Hepatocyte (in vitro differentiated cells): ENCODE measurements at places on chromosomes 2 and 18.

DNA sequence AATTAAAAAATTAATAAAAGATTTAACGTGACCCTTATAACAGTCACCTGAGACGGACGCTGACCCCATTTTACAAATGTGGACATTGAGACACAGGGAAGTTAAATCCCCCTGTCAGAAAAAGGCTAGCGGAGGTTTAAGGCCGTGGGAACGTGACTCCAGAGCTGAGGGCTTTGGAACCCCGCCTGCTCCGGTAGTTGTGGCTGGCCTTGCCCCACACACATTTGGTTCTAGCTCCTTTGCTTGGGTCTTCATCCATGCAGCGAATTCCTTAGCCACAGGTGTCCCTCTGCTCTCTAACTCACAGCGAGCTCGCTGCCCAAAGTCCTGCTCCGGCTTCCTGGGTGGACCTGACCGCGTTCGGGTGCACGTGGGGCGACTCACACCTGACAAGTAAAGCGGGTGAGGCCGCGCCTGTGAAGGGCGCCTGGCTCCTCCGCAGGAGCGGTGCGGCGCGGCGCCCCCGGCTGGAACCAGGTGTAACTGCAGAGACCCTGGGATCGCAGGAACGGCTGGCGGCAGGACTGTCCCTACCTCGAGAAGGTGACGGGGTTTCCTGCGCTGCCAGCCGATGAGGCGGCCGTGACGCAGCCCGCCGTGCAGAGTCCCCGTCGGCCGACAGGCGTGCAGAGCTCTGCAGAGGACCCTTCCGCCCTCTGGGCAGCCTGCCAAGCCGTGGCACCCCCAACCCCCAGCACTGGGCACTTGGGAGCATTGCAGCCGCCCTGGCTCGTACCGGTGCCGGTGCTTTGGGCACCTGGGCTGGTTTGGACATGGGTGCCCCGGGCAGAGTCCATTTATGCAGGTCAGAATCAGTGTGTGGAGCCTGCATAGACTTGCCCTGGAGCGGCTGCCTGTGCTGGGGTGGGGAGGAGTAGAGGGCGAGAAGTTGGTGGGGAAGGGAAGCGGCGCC is 2.4 kb upstream of the PROC start:
- peak; percentile 92 for DNase-seq

DNA sequence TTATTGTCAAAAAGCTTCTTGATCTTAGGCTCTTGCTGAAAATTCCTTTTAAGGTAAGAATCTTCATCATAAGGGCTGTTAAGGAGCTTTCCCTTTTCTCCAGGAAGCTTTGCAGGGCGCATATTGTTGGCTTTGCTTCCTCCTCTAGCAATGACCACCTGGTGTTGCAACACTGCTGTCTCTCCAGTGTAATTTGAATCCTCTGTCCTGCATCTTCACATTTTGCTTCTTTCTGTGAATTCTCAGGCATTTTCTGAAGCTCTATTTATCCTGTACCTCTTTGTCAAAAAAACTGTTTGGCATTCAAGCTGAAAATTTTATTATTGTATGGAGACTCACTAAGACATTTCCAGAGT is 533.1 kb upstream of the CHAC2 start:
- DNase-seq, result peak; percentile 10

GRCh38 chr18:55900380-55900779 is 312.4 kb upstream of the TCF4 start:
- no peak for DNase-seq

DNA sequence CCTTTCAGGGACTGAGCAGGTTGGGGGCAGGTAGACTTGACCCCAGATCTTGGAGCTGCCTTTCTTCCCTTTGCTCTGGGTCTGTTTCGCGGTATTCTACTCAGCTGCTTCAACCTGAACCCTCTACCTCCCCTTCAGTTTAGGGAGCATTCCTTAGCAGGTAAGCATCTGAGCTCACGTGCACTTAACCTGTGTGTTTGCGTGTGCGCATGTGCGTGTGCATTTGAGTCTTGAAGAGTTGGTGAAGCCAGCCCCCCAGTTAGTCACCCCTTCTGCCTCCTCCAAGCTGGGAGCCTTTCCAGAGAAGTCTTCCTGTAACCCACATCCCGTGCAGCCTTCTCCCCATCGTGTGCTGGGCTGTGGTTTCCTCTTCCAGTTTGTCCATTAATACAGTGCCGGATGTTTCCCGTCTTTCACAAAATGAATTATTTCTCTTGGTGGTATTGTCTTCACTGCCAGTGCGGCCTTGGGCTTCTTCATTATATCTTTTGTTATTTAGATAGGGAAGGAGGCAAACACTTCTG is 33.2 kb downstream of the B3GNT2 start:
- DNase-seq, result no peak

GRCh38 chr2:172972005-172972619 is 103.5 kb upstream of the MAP3K20 start:
- peak; percentile 55 for DNase-seq

DNA sequence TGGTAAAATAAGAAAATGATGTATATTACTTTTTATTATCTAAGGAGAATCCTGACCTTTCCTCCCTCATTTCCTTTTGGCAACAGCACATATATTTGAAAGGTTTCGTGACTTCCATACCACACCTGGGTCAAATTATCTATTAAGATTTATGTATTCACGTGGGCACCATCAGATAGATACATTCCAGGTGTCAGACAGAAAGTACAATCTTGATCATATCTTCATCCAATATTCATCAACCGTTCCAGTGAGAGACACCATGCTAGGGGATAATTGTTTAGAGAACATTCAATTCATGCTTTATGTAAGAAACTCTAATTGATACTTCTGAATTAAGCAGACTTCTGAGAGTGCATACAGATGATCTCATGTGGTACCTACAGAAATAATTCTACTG is 73.7 kb downstream of the SCN9A start:
- DNase-seq, result no peak

DNA sequence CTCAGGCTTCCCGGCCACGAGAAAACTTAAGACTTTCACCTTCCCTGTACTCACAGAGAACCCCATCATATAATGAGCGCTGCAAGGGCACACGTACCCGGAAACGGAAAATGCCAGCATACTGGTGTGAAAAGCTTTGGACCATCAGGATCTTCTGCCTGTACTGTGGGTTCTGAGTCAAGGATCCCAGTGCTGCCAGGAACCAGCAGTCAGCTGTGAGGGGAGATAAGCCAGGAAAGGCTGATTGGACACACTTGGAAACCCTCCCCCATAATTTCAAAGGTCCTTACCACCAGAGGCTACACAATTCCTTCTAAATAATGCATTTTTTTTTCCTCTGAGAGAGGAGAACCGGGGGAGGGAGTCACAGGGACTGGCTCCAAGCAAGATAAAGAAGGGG is 31.4 kb downstream of the CAPN13 start:
- peak; percentile 40 for DNase-seq

DNA sequence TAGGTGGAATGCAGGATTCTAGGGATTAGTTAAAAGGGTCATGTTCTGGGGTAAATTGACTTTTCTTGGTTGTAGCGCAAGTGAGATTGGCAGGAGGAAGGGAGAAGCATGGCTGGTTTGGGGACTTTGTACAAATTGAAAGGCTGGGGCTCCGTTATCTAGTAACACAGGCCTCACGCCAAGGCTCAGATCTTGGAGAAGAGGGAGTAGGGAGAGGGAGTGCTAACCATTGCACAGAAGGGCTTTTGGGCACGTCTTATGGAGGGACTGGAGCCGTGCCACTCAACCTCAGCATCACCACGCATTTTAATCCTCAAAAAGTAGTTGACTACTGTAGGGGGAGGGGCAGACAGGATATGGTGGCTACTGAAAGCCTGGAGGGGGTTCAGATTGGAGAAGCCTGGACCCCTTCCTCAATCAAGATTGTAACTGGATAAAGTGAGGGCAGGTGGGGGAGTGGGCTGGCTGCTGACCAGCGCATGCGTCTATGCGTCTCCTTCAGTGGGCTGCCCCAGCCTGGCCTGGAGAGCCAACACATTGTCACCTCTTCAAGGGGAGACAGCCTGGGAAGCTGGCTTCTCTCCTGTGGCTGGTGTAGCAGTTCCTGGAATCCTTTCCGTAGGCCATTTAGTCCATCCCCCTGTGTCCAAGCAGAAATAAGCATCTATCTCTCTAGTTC is 14.3 kb downstream of the IGFBP5 start:
- no peak for DNase-seq

DNA sequence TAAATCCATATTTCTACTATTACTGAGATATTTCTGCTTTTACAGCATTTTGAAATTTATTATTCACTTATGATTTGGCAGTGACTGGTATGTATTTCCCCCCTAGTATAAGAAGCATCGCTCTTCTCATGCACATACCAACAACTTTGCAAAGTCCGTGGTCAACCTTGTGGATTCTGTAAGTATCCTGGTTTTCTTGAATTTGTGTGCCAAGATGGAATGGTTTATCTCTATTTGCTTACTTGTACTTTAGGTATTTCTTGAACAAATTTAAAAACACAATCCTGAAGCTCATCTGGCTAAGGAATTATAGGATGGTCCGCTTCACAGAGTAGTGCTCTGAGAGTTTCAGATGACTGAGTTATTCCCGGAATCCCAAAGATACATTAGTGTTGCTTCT is 85.0 kb upstream of the FAM237A start:
- DNase-seq, result no peak

GRCh38 chr2:100789361-100789760 is 30.6 kb upstream of the NPAS2 start:
- DNase-seq, result no peak

DNA sequence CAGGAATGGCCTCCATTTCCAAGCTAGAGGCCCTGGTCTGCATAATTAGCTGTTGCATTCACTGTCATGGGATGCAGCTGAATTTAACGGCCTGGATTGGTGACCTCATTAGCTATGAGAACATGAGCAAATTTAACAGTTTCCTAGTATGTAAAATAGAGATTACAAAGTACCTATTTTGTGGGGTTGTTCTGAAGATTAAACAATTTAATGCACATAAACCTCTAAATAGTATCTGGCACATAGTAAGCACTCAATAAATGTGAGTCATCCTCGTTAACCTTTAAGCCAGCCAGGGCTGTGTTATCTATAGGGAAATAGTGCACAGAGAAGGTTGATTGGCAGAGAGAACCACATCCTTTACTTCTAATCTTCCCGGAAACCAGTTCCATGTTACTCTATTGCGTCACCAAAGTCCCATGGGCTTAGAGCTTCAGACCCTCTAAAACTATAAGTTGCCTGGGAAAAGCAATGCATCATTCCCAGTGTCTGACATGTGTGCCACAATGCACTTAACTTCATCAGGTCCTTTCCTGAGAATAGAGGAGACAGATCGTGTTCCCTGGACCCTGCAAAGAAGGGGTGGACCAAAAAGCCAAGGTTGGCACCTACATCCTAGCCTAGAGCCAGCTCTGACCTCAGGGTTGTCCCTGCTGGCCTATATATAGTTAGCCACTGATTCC is 196.5 kb downstream of the LNPK start:
- DNase-seq, result peak; percentile 26

DNA sequence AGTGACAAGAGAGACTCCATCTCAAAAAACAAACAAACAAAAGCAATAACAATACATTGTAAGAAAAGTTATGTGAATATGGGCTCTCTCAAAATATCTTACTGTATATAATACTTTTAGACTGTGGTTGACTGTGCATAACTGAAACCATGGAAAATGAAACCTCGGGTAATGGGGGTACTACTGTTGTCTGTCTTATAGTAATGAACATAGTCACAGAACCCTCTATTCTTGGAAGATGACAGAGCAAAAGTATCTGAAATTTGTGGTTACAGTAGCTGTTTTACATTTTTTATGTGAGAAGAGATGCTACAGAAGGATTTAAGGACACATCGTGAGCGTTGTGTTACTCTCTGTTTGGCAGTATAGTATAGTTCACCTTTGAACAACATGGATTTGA is 60.5 kb downstream of the MAP4K4 start:
- no peak for DNase-seq

DNA sequence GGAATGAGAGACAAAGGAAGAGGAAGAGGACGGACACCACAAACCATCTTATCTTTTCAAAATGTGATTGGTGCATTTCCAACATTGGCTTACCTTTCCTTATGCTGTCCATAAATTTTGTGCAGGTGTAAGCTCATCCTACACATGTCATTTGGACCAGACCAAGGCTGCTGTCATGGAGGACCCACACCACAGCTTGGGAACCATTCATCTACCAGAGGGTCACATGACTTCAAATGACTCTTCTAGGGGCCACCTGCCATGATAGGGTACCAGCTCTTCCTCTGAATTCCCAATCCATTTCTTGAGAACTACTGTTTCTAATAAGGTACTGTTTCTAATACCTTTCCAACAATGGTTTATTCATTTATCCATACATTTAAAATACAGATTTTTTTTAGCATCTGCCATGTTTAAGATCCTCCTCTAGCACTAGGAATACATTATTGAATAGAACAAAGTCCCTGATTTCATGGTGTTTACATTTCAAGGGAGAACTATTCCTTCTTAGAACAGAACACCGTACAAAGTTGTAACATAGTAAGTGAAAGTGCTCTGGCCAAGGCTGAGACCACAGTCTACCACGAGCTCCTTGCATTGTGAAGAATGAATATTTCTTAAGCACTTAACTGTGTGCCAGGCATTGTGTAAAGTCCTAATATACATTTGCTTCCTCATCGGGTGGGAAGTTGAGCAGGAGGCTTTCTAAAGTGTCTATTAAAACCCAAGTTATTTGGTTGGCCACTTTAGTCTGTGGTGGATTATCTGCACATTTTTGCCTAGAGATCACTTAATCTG is 246.1 kb upstream of the FN1 start:
- no peak for DNase-seq

DNA sequence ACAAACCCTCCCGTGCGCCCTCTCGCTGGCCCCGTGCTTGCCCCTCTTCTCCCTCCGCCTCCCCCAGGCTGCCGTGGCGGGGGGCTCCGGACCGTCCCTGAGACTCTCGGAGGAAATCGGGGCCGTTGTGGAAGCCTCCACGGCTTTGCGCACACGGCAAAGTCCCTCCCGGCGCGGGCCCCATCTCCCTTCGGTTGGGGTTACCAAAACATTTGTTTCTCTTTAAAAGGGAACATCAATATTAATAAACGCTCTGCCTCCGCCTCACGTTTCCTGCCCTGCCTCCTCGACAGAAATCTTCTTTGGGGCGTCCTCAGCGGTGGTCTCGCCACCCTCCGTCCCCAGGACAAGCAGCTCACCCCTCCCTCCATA is 3.8 kb downstream of the PAX3 start:
- no peak for DNase-seq

- no peak for DNase-seq
These were observed 77.2 kb downstream of the ADD2 start for GRCh38 chr2:70690846-70691245.

GRCh38 chr18:25113566-25113965 is 238.4 kb downstream of the ZNF521 start:
- DNase-seq, result no peak

- DNase-seq, result peak; percentile 1
These were observed 1.3 kb upstream of the ALPI start for GRCh38 chr2:232454630-232455029.

GRCh38 chr18:42901161-42901560 is 214.3 kb downstream of the RIT2 start:
- DNase-seq, result no peak

GRCh38 chr2:106195981-106196380 is 1.9 kb upstream of the UXS1 start:
- DNase-seq, result no peak

DNA sequence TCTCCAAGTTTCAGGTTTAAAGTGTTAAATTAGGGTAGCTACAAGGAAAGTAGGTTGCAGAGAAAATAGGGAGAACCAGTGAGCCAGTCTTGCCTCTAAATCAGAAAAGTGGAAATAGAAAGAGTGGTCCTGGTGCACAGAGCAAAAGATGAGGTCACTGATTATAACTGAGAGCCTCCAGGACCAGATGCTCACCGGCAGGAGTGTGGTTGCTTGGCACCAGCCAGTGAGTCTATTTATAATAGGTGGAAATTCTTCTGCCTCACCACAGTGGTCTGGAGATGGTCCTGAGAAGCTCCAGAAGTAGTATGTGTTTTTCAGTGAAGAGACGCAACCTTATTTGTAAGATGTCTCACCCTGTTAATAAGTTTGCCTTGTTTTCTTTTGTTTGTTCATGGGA is 373.9 kb upstream of the KCNJ3 start:
- DNase-seq, result no peak
